A549 treated with DMSO at 1 μM for 4 hours (cell line): ENCODE measurements at places on chromosomes 4 and X. TPM values are rescaled to one million over a fixed set of nuclear protein-coding genes. Genes with fewer than 3 reads are reported as not detected.

The SPANXB1 gene
- 2.2 to 4.0 TPM (median 3.3 TPM) in 5 replicates for total RNA-seq

The FAT1 gene
- total RNA-seq, result 147 to 196 TPM (median 151 TPM) in 5 replicates

The BBS12 gene
- total RNA-seq, result 2.7 to 3.7 TPM (median 3.0 TPM) in 5 replicates

The NEXMIF gene
- total RNA-seq, result 0.01 to 0.23 TPM (median 0.02 TPM) in 4 of 5 replicates, not detected in the other

The IL2 gene
- total RNA-seq, result not detected in 5 replicates

The NAT8L gene
- 11.9 to 15.4 TPM (median 13.8 TPM) in 5 replicates for total RNA-seq

The PAGE4 gene
- not detected in 5 replicates for total RNA-seq

The DDX53 gene
- total RNA-seq, result not detected in 5 replicates

The SOWAHB gene
- total RNA-seq, result not detected in 5 replicates

The GABRG1 gene
- total RNA-seq, result not detected in 5 replicates

The SLC34A2 gene
- 0.02 to 0.03 TPM in 2 of 5 replicates, not detected in the others for total RNA-seq

The F9 gene
- not detected in 5 replicates for total RNA-seq

The SYTL5 gene
- 0.21 to 0.45 TPM (median 0.44 TPM) in 5 replicates for total RNA-seq

The USP11 gene
- 49.0 to 60.4 TPM (median 51.9 TPM) in 5 replicates for total RNA-seq

The ERAS gene
- total RNA-seq, result 0.06 to 0.17 TPM (median 0.13 TPM) in 3 of 5 replicates, not detected in the others

The MGARP gene
- 0.47 to 0.85 TPM (median 0.82 TPM) in 5 replicates for total RNA-seq

The IL1RAPL1 gene
- 0.02 TPM in 1 of 5 replicates, not detected in the others for total RNA-seq

The PUDP gene
- 25.7 to 28.2 TPM (median 27.1 TPM) in 5 replicates for total RNA-seq

The HPGDS gene
- not detected in 5 replicates for total RNA-seq

The IQCM gene
- not detected in 5 replicates for total RNA-seq

The GPR119 gene
- not detected in 5 replicates for total RNA-seq
